ENCODE measurements at places on chromosomes 16 and 17.

GRCh38 chr16:75593825-75594820 lies 27.9 kb downstream of the GABARAPL2 start:
- no peak for DNase-seq

GRCh38 chr16:19512297-19512696 lies 9.6 kb downstream of the GDE1 start:
- no peak for DNase-seq

DNA sequence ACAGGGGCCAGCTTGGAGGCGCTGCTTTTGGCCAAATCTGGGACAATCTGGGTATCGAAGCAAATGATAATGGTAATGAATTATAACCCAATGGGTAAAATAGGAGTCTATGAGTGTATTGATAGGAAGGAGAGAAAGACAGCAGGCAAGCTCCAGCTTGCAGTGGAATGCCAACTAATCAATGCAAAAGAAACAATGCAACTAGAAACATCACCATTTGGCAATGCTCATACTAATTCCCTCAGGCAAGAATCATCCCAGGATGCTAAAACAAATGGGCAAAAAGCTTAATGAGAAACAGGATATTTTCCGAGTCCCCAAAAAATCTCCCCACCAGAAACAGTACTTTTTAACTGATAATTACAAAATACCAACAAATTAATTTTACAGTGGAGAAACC lies 64.7 kb downstream of the ADCY9 start:
- no peak for DNase-seq

- no peak for DNase-seq
These were observed 60.4 kb downstream of the DYNLRB2 start for GRCh38 chr16:80601182-80601581.

DNA sequence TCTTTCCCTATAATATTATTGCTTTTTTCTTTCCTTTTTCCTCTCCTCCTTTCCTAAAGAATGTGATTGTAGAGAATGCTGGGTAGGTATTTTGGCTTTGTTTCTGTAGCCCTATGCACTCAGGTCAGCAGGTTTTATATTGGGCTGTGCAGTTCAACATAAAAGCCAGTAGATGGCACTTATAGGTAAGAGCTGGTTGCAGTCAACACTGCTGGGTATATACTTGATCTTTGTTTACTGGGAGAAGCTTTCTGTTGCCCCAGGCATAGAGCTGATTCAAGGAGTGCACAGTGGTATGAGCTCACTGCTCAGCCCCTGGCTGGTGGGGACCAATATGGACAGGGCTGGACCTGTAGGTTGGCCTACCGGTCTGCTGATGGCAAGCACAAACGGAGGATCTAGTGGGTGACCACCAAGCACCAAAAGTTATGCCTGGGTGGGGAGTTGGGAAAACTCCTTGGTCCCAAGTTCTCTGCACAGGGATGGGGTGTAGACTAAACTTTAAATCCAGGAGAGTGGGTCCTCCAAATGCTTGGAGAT lies 378.9 kb downstream of the PMP22 start:
- DNase-seq, result no peak

GRCh38 chr16:65809627-65810026 lies 556.9 kb upstream of the CDH5 start:
- DNase-seq, result no peak

DNA sequence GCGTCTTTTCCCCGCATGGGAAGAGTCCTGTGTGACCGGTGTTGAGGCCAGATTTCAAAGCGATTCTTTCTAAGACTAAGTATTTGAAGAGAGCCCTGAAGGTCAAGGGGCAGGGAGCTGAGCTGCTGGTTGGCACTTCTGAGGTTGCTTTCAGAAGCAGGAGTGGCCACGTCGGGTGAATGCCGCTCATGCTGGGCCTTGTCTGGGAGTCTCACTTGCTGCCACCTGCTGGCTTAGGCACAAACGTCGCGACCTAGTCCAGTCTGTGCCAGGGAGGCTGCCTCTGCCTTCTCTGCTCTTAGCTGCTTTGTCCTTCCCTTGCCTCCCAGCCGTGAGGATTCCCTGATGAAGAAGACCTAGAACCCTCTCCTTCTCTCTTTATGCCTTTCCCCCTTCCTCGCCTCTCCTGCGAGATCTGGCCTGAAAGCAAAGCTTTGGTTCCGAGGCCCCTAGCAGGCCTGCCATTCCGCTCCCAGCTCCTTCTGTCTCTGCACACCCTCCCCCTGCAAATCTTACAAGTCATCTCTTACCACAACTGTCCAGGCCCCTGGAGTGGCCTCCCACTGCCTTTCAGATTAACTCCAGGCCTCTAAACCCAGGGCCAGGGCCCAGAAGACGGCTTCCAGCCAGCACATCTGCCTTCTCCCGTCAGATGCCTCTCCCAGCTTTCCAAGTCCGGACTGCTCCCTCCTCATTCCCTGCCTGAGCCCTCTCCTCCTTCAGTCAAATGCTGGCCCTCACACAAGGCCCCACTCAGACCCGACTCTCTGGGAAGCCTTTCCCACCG lies 11.4 kb downstream of the CTNS start:
- peak; percentile 21 for DNase-seq

GRCh38 chr17:63382136-63382535 lies 64.0 kb downstream of the CYB561 start:
- no peak for DNase-seq

DNA sequence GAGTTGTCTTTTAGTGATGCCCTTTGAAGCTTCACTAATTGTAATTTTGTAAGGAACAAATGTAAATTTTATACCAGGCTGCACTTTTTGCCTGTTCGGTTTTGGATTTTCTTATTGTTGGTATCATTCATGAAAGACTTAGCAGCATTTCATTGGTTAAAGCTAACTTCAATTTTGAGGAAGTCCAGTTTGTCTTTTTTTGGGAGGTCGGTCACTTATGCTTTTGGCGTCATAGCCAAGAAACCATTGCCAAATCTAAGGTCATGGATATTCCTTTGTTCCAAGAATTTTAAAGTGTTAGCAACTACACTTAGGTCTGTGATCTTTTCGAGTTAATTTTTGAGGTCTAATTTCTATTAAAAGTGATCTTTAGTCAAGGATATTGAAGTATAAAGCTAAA lies 77.1 kb downstream of the PRKCA start:
- no peak for DNase-seq

DNA sequence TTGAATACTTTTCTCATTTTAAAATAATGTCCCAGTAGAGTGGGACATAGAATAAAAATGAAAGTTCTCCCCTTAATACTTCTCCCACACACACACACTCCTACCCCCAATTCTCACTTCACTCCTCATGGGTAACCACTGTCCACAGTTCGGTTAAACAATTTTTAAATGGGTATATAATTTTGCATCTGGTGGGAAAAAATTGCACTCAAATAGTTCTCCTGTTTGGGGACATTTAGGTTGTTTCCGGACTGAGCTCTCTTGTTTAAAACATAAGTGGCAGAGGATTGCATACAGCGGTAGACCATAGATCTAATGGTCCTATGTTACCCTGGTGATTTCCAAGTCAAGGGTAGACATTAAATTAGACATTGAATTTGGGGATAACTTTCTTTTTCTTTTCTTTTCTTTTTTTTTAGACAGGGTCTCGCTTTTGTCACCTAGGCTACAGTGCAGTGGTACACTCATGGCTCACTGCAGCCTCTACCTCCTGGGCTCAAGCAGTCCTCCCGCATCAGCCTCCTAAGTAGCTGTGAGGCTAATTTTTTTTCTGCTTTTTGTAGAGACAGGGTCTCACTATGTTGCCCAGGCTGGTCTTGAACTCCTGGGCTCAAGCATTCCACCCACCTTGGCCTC lies 138.3 kb downstream of the SOCS1 start:
- no peak for DNase-seq

GRCh38 chr16:59181821-59182420 lies 447.8 kb upstream of the GOT2 start:
- no peak for DNase-seq

DNA sequence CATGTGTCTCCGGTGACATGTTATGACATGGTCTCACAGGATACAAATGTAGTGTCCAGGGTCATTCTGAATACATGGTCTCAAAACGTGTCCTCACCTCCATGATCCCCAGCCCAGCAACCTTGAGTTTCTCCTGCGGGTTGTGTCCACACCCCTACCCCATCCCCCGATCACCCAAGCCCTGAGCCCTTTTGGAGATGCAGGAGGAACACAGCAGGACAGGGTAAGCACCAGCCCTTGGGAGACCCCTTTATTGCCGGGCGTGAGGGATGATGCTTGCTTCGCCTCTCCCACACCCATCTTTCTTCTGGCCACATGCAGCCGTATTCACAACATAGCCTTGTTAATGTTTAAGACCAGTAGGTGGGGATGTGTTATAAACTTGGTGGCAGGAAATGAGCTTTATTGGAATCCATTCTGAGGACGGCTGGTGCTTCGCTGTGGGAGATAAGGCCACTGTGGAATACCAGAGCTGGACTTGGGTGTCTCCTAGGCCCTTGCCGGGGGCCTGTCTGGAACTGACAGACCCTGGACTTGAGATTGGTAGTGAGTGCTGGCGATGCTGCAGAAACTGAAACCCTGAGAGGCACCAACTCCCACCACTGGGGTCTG lies 5.5 kb downstream of the TMEM132E start:
- no peak for DNase-seq

GRCh38 chr16:8236816-8237215 lies 353.5 kb downstream of the TMEM114 start:
- no peak for DNase-seq

GRCh38 chr17:14052886-14053615 lies 16.3 kb upstream of the COX10 start:
- no peak for DNase-seq

- DNase-seq, result no peak
These were observed 5.7 kb downstream of the AIPL1 start for GRCh38 chr17:6429266-6429665.

- DNase-seq, result no peak
These were observed 299.8 kb downstream of the SEC14L1 start for GRCh38 chr17:77440560-77440981.

GRCh38 chr17:7523033-7523432 lies 25.8 kb upstream of the TNFSF12 start:
- peak; percentile 24 for DNase-seq

DNA sequence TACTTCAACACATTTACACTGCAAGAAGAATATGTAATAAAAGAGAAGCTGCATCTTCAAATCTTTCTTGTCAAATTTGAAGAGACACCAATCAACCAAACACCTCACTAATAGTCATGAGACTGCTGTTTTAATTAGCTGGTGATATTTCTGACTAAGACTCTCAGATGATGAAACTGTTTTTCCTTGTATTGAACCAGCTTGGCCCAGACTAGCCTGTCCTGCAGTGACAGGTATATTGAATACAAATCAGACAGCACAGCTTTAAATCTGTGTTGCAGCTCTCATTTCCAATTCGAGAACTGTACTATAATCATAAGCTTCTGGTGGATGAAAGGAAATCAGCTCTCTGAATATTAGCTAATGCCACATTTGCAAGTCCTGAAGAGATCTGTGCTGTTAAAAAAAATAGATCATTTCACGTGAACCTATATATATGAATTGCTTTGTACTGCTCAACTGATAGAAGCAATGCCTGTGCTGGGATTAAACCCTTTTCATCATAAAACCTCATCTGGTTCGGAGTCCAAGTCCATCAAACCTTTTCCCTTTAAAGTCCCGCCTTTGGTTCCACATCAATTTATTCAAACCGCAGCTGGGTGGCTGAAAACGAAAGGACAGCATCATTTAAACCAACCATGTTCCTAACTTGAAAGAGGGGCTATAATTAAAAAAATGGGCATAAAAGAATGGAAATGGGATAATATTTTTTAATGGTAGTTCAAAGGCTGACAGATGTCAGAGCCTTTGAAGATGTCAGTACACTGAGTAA lies 306.2 kb downstream of the CEP112 start:
- DNase-seq, result no peak

DNA sequence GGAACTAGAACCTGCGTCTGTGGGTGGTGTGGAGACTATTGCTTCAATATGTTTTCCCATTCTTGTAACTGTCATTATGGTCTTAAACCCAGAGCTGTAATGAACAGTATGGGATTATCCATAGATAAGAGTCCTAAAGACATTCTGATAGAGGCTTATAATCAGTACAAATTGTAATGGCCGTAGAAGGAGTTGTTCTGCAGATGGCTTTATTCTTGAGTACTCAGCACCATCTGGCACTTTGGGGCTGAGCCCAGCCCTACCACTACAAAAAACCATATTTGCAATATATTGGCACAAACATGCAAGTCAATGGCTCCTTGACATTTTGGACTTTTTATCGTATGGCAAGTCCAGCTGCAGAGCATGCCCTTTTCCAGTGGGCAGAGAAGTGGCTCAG lies 150.0 kb downstream of the HS3ST4 start:
- no peak for DNase-seq

- DNase-seq, result no peak
These were observed 171.0 kb downstream of the XYLT1 start for GRCh38 chr16:17299790-17300189.

GRCh38 chr16:50909831-50910735 lies 168.2 kb downstream of the CYLD start:
- no peak for DNase-seq

GRCh38 chr17:80832266-80832676 lies 159.4 kb upstream of the CHMP6 start:
- no peak for DNase-seq

GRCh38 chr16:57624044-57624688 lies 4.3 kb upstream of the ADGRG1 start:
- DNase-seq, result no peak

DNA sequence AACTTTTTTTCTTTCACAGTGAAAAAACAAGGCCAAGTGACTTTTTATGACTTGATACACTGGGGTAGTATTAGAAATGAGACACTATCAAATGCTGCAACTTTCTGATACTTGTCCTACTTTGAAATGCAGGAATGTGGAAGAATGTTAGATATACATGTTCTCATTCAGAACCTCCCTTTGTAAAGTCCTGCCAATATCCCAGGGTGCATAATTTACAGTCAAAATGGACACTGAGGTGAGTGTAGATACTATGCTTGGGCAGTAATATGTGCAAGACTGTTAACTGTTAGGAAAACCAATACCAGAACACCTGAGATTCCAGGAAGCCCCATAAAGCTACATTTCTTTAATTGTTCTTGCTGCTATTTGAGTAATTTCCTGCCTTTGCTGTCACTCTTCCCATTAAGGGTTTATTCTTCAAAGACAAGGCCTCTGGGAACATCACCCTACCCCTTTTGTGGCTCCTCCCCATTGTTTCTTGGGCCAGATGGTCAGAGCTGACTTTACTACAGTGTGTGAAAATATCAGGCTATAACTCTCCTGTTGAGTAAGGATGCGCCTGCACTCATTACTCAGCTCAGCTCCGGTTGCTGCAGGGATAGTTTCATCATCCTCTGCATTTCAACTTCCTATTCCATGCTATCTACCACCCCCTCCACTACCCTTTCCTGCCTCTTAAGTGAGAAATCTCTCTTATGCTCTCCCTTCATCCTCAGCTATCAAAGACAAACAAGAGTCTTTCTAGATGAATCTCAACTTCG lies 48.7 kb downstream of the TMEM100 start:
- DNase-seq, result no peak
